ENCODE measurements at places on chromosomes 2 and 18.

DNA sequence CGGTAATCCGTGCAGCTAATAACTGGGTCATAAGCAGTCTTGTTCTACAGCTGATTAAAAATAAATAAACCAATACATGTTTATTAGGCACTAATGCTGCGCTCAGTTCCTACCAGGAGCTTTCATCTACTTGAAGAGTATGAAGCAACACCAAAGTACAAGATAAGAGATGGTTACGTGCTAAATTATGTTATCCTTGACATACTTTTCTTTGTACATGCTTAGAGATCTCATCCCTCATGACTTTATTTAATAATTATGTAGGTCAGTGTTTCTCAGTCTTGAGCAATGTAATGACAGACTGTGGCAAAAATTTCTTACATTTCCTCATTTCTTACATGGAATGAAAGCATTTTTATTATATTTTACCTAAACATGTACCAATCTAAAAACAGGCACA, 54.6 kb upstream of the COBLL1 start:
- no peak for DNase-seq

- no peak for DNase-seq
Observed at GRCh38 chr18:48361801-48362200, 47.4 kb downstream of the ZBTB7C start.

DNA sequence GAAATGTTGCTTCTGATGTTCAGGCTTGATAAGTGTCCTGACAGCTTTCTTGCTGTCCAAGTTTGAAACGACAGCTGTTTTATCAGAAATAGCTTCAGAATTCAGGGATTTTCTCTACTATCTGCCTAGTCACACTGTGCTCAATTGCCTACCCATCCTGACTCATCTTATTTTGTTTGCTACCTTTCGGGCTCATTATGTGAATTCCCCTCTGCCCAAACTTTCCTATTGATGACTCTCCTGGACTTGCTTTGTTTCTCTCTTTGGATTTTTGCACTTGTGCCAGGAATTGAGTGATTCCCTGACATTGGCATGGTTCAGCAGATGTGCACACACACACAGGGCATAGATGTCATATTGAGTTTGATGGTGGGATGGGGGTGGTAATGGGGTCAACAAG, 1052.6 kb upstream of the PIK3C3 start:
- DNase-seq: no peak

GRCh38 chr18:59150236-59150635, 10.6 kb downstream of the SEC11C start:
- no peak for DNase-seq

- DNase-seq: no peak
Observed at GRCh38 chr2:202918860-202919259, 6.8 kb downstream of the CARF start.

DNA sequence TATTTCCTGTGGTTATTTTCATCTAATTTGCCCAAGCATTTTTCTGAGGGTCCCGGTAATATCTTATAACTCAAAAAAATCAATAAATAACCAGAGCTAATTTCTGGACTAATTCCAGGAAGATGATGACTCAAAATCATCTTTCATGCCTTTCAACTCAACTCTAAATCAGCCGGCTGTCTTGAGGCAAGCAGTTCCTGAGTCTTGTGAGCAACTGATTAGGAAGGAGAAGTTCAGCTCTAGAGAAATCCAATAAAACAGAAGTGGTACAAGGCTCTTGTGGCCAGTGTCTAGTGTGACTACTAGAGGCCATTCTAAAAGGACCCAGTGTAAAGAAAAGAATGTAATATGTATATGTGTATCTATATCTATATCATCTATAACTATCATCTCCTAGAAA, 890.4 kb downstream of the TRIB2 start:
- no peak for DNase-seq

DNA sequence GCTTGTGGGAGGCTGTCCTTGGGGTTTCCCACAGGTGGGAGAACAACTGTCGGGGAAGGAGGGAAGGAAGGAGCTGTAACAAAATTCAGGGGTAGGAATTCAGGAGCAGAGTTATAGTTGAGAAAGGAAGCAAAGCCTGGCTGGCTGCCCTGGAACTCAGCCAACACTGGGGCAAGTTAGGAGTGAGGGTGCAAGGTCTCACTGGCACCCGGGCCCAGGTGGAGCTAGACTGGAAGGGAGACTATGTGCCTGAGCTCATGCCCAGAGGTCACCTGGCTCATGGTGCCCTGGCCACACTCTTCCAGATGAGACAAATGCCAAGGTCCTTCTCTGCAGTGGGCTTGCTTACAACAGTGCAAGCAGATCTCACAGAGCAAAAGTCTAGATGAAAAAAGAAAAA, 75.6 kb upstream of the ARHGAP28 start:
- DNase-seq: no peak

- DNase-seq: no peak
Observed at GRCh38 chr18:61225336-61225735, 107.9 kb upstream of the CDH20 start.

- DNase-seq: no peak
Observed at GRCh38 chr18:36717422-36718110, 111.2 kb downstream of the TPGS2 start.

DNA sequence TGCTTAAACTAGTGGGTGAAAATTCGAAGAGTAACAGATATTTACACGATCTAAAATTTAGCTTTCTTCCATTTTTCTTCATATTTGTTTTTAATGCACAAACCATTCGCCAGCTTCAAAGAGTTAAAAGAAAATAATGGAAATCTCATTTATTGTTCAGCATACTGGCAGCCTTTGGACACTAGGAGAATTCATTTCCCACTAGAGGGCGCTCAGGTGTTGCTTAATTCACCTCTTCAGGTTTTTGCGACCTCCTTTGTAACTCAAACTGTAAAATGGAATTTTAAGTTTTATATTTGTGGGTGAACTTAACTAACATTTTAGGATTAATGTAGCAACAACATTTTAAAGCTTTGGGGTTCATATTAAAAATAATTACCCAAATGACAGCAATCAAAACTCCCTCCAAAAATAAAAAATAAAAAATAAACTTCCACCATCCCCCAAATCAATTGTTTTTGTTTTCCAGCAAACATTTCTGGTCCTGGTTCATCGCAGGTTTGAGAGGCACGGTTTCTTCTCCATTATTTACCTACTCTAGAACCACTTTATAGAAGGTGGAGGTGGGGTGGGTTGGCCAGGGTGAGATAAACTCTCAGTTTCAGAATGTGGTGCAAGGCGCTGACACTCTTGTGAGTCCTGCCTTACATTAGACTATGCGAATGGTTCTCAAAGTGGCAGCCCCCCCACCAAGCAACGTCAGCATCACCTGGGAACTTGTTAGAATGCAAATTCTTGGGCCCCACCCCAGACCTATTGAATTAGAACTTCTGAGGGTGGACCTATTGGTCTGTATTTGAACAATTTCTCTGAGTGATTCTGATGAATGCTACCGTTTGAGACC, 24.7 kb upstream of the PNPT1 start:
- peak; percentile 41 for DNase-seq

- no peak for DNase-seq
Observed at GRCh38 chr2:55518841-55519165, 715 bp upstream of the CFAP36 start.

- DNase-seq: no peak
Observed at GRCh38 chr2:140257692-140258300, 1477.6 kb upstream of the NXPH2 start.

GRCh38 chr2:160054984-160055725, 7.3 kb downstream of the PLA2R1 start:
- no peak for DNase-seq

- no peak for DNase-seq
Observed at GRCh38 chr2:85423525-85423924, 5.0 kb downstream of the SH2D6 start.

- peak; percentile 49 for DNase-seq
Observed at GRCh38 chr2:199977984-199978415, 22.6 kb downstream of the MAIP1 start.

- no peak for DNase-seq
Observed at GRCh38 chr2:203327582-203327900, 653 bp upstream of the ABI2 start.

DNA sequence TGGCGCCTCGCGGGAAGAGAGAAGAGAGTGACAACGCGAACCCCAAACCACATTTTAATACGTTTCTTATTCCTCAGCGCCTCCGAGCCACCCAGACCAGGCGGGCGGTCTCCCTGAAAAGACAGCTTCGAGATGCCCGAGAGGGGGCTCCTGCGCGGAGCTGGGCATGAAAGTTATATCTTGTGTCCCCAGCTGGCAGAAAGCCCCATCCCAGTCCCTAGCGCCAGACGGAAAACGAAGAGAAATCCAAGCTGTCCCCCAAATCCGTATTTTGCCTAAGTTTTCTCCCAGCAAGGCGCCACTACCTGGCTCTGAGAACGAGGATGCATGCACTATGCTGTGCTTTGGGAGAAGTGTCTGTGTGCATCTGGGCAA, 797 bp downstream of the NXPH2 start:
- DNase-seq: no peak

Data from HS-5 (cell line).